Left lobe of liver (tissue), 2 donors: ENCODE measurements at places on chromosomes 3 and 15.

- DNase-seq, result no peak
Observed at GRCh38 chr3:187570776-187571175, 99.4 kb downstream of the SST start.

- no peak for DNase-seq
Observed at GRCh38 chr3:195732940-195733339, 12.2 kb downstream of the MUC20 start.

DNA sequence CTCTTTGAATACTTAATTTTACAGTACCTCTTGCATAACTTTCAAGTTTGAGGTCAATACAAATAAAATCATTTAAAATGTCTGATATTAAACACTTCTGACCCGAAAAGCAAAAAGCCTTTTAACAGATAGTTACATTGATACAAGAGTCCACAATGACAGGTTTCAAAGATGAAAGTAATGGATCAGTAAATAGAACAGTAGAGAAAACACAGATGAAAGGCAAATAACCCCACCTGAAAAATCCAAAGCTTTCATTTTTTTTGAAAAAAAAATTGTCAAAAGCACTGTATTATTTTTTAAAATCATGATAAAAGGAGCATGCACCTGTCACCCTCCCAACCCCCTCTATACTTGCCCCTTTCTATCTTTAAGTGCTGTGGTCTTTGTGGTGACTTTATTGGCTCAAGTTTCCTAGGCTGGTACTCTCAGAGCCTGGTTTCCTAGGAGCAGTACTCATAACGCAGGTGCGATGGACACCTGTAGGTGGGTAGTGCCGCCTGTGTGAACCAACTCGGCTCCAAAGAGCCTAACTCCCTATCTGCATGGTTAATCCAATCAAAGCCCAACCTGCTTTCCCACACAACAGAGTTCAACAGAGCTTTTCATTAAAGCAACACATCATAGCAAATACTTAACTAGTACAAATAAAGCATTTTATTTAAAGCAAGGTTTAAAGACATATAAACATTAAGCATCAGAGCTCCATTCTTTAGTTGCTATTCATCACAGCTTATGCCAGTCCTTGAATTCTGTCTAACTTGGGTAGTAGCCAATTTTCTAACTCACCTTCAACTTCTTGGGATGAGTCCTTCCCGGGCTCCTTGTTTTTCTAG is 32.2 kb downstream of the LIPC start:
- DNase-seq, result no peak

GRCh38 chr15:97729270-97729669 is 231.2 kb upstream of the ARRDC4 start:
- DNase-seq, result no peak

DNA sequence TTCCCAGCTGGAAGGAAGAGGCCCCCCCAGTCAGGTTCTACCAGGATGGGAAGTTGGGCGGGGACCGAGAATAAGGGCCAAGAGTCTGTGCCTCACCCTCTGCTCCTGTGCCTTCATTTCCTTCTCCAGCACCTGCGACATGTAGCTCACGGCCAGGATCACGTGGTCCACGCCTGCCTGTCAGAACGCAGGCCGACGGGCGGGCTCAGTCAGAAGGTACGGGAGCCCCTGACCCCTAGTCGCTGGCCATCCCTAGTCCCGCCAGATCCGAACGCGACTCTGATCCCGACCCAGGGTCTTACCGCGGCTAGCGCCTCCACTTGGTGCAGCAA is 489 bp downstream of the GMPPB start:
- peak; percentile 76 for DNase-seq

GRCh38 chr3:50242381-50242770 is 6.4 kb downstream of the GNAI2 start:
- DNase-seq, result no peak

DNA sequence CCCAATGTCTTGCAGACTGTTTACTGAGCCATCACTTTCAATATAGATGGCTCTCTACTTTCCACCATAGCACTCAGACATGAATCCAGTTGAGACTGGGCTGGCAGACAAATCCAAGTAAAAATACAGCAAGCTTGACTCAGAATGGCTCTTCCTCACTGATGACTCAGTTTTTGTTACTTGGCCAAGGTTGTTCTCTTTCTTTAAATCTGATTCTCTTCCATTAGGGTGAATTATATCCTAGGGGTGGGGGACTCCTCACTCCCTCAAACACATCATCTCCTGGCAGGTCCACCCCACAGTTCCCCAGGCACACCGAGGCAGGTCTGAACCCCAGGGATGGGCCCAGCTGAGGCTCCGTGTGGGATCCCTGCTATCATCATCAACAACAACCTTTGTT is 157.9 kb downstream of the MEX3B start:
- DNase-seq, result no peak

DNA sequence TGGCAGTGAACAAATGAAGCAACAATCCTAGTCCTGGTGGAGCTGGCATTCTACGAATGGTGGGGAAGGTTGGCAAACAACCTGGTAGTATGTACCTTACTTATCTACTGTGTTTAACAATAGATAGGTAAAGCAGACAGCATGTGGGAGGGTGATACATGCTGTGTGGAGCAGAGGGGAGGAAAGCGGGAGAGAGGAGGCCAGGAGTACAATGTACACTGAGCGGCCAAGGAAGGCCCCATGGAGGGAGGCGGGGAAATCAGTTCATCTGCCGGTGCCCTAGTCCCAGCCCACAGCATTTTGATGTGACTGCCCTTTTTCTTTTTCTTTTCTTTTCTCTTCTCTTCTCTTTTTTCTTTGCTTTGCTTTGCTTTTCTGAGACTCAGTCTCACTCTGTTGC is 5.3 kb upstream of the RHCG start:
- no peak for DNase-seq

DNA sequence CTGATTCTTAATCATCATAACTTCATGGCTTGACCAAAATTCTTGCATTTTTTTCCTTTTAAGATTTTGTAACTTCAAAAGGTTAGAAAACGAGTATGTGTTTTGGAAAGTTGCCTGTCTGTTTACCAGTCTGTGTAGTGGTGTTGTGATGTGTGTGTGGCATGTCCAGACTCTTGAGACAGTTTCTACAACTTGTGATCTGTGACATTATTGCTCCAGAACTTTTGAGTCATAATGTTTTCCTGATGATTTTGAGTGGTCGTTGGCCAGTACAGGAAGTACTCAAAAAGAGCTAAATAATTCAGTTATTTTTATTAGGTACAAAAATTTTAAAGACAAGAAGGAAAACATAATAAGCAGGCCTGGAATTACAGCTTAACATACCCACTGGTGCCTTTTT is 229.0 kb upstream of the C2CD4B start:
- no peak for DNase-seq

DNA sequence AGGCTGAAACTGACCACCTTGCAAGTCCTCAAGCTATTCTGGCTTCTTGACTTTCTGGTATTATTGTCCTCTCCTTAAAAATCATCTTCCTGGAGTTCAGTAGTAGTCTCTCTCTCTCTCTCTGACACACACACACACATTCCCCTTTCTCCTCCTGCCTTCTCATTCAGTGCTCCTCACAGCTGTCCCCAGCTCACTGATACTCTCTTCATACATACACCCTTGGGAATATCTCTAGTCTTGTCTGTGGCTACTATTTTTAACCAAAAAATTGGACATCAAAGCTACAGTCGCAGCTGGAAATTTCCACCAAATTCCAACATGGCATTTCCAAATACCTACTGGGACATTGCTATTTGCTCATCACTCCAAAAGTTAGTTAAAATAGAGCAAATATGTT is 178.9 kb downstream of the ECT2 start:
- no peak for DNase-seq

DNA sequence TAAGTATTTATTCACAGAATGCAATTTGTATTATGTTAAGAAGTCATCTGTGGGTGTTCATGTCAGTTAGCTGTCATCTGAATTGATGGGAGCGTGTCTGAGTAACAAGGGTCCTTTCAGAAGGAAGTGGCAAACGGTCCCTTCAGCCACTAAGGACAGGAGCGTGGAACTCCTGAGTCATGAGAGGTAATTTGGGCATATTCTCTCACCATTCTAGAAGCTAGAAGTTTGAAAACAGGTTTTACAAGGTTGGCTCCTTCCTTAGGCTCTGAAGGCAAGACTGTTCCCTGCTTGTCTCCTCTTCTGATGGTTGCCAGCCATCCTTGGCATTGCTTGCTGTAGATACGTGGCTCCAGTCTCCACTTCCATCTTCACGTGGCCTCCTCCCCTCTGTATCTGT is 19.7 kb downstream of the ABHD2 start:
- no peak for DNase-seq

DNA sequence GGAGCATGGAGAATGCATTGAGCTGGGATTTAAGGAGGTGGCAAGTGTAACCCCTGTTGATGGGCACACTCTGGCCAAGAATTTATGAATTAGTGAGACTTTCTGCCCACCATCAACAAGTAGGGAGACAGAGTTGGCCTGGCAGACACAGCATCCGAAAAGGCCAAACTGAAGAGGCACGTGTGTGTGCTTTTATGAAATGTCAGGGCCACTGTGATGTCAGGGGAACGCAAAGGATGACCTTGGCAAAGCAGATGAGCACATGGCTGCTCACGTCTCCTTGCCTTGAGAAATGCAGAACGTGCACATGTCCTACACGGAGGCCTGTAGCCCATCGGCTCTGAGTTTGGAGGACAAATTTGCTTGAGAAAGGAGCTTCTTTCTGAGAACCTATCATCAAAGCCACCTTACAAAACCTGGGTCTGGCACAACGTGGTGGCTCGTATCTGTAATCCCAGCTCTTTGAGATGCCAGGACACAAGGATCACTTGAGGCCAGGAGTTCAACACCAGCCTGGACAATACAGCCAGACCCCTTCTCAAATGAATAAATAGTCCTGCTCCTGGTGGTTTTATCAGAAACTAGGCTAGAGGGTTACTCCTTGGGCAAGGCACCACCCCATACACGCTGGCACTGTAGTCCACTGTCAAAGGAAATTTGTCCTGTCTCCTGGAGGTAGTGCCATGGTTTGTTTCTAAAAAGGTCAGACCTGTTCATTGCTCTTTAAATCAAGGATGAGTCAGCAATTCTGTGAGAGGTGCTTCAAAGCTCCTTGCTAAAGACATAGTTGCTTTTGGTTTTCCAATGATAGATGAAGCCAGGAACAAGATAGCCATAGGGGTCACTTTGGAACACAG is 941 bp upstream of the SH3BP5 start:
- no peak for DNase-seq

DNA sequence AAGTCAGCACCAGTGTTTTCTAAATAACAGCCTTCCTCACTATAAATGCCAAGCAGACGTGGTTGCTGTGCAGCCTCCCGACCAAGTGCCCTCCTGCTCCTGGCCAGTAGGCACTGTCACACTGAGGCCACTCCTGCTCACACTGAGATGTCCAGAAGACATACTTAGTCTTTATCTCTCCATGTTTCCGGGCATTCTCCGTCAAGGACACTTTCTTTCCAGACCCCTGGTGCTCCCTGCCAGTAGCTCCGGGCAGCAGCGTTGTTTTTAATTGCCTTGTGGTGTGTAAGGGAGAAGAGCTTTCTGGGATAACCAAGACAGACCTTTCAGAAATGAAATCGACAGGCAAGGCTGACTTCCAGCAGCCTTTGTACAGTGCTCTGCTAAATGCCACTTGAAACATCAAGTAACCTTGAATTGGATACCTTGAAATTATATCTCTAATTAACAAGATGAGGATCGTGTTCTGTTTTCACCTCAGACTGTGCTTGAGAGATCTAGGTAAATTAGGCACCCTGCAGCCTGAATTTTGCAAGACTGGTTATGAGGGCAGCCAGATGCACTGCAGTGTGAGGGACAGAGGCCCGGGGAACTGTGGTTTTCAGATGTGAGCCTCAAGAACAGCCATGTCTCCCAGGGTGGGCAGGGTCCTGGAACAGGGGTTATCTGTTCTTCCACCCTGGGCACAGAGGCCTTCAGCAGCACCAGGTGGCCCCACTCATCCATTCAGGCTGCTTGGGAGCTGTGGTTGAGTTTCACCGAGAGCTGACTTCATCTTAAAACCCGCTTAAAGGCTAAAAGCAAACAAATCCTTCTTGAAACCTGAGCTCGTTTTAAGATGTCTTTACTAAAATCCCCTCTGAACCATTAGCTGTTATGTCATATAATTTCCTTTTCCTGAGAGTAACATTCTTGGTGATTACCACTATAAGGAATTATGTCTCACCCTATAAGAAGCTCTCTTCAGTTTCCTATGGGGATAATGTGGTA is 105.5 kb upstream of the IL12A start:
- no peak for DNase-seq

GRCh38 chr3:181824961-181825360 is 113.2 kb downstream of the SOX2 start:
- no peak for DNase-seq

- no peak for DNase-seq
Observed at GRCh38 chr3:9161298-9161697, 88.1 kb downstream of the SRGAP3 start.

DNA sequence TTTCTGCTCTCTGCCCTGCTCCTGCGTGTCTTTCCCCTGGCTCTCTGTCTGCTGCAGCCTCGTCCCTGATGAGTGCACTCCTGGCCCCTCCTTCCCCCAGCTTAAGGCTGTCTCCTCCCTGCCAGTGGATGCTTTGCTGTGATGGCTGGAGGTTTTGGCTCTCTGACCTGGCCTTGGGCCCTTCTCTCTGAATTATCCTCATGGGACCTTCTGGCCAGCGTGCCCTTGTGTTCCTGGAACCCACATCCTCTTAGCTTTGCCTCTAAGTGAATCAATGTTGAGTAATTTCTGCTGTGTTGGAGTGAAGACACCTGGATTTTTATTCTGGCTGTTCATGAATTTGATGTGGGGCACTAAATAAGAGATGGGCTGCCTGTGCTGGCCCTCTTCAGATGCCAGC is 9.8 kb upstream of the TNFAIP8L3 start:
- no peak for DNase-seq

GRCh38 chr3:171822431-171823106 is 12.3 kb upstream of the PLD1 start:
- no peak for DNase-seq

- DNase-seq, result peak; percentile 66
Observed at GRCh38 chr15:64877435-64877834, 34.3 kb upstream of the ANKDD1A start.

GRCh38 chr3:168612671-168613070 is 516.9 kb upstream of the GOLIM4 start:
- no peak for DNase-seq

- no peak for DNase-seq
Observed at GRCh38 chr3:55203546-55203945, 275.7 kb upstream of the LRTM1 start.

DNA sequence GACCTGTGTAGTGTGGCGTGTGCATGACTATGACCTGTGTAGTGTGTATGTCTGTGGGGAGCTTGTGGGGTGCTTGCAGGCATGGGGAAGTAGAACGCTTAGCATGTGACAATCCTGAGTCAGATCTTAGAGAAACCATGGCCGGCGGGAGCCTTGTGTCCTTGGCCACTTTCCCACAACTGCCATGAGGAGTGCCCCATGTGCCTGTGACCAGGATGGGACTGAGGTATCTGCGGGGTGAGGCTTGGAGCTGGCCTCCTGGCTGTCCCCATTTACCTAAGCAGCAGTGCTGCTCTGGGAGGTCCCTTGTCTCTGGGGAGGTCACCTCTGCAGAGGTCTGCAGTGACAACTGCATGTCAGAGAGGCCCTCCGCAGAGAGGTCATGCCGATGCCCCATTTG is 23.6 kb downstream of the TRPM1 start:
- DNase-seq, result no peak

- no peak for DNase-seq
Observed at GRCh38 chr15:63480441-63480821, 24.0 kb upstream of the USP3 start.

- DNase-seq, result no peak
Observed at GRCh38 chr3:121431726-121432517, 113.9 kb downstream of the POLQ start.

- no peak for DNase-seq
Observed at GRCh38 chr15:73965758-73966113, 26.4 kb downstream of the STOML1 start.

- DNase-seq, result no peak
Observed at GRCh38 chr3:184176377-184177330, 2.0 kb downstream of the AP2M1 start.

- no peak for DNase-seq
Observed at GRCh38 chr3:107263269-107264021, 113.8 kb upstream of the CCDC54 start.
